ENCODE measurements at places on chromosomes 1 and 21. TPM values are rescaled to one million over a fixed set of nuclear protein-coding genes. Genes with fewer than 3 reads are reported as not detected.

GRCh38 chr1:50503515-50503914 lies 80.3 kb upstream of the DMRTA2 start:
- no peak for DNase-seq

DNA sequence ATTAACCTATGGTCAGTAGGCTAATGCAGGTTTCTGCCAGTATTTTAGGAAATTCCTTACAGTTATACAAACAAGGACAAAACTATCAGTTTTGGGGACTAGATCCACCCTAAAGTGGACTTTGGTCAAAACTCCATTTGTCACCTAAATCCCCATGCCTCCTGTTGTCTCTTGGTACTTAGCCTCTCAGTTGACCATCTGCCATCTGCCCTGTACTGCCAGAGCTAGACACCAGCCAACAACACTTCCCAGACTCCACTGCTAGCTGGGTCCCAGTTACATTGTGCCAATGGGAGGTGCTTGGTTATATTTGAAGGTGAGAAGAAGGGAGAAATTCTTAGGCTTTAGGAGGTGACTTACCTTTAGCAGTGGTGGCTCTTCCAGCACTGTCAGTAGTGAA lies 17.0 kb upstream of the BSDC1 start:
- DNase-seq, result no peak

GRCh38 chr1:40059960-40060750 lies 19.6 kb downstream of the CAP1 start:
- no peak for DNase-seq

- DNase-seq, result no peak
Observed at GRCh38 chr1:151853411-151853943, at the start of gene THEM5. TSS of gene THEM5 (minus strand) at chr1:151853712. CDS start at chr1:151853565, 147 bp downstream.

Gene KLF17
- not detected for total RNA-seq

Gene FHAD1
- 1.2 TPM for total RNA-seq

Gene CD1B
- not detected for total RNA-seq
